Peyer's patch (tissue), 4 donors: ENCODE measurements at places on chromosomes 5 and 9. TPM values are rescaled to one million over a fixed set of nuclear protein-coding genes. Genes with fewer than 3 reads are reported as not detected.

- no peaks in the 10 kb centered on the region for H3K4me1 ChIP-seq
- H3K36me3 ChIP-seq: no peaks in the 10 kb centered on the region
- no peak overlapping the region for H3K4me3 ChIP-seq
Measured at GRCh38 chr5:5585751-5586341, 163.4 kb downstream of the ICE1 start.

Gene IGFBPL1
- total RNA-seq: 1.2 TPM

GRCh38 chr5:717143-717542 is 24.0 kb upstream of the TPPP start:
- H3K27me3 ChIP-seq: no peaks in the 10 kb centered on the region
- no peak overlapping the region for H3K27ac ChIP-seq
- no peak overlapping the region for H3K4me3 ChIP-seq
- no peaks in the 10 kb centered on the region for H3K36me3 ChIP-seq

Gene SPATA31C1
- total RNA-seq: not detected

Gene GKAP1
- 22.3 TPM for total RNA-seq

DNA sequence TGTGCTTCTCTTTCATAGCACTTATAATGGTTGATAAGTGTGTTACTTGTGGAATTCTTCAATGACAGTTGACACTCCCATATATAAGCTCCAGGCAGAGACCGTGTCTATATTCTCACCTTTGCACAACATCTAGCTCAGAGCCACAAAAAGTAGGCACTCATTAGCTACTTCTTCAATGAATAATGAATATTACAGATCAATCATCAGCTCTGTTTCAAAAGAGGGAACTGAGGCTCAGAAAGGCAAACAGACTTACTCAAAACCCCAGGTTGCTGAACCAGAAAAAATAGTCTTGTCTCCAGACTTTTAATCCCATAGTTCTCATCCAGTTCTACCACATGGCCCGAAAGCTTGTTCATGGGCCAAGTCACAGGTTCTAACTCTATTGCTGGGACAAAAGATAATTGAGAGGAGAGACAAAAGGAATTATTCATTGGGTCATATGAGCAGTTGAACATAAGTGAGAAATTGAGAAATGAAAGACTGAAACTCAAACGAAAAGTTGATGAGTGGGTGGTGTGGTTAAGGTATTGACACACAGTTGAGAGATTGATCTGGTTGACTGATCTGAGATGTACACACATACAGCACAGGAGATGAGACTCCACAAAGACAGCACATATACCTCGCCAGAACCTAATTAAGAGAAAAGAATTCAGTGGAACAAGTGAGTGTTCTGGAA is 381.6 kb downstream of the EFNA5 start:
- H3K4me3 ChIP-seq: no peak overlapping the region
- DNase-seq: no peak
- H3K4me1 ChIP-seq: no peaks in the 10 kb centered on the region
- no peaks in the 10 kb centered on the region for H3K27me3 ChIP-seq
- H3K36me3 ChIP-seq: no peaks in the 10 kb centered on the region
- no peak overlapping the region for H3K27ac ChIP-seq

DNA sequence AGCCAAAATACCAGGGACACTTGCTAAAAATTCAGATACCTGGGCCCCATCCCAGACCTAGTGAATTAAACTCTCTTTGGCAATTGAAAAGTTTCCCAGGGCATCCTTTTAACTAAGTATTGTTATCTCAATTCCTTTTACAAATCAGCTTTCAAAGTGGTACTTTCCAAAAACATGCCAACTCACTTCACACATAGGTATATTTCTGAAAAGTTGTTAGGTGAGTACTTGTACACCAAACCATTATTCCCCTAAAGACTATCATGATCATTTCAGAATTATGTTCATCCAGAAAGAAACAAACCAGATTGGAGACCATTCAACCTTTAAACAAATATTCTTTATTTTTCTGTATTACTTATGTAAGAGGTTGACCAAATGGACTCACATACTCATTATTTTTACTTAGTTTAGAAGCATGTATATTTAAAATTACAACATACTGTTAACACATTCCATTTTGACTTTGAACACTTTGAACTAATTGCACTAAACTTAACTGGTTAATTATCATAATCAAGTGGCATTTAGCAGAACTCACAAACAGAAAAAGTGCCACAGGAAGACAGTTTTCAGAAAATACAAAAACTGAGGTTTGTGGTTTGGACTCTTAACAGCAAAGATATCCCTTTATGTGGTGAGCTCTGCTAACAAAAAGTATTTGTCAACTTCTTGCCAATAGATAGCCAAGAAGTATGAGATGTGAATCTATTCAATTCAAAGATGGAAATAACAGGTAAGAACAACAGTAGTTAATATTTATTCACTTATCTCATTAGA is 40.7 kb downstream of the KIAA0825 start:
- H3K27me3 ChIP-seq: no peaks in the 10 kb centered on the region
- H3K4me1 ChIP-seq: no peaks in the 10 kb centered on the region
- no peaks in the 10 kb centered on the region for H3K36me3 ChIP-seq
- no peak for DNase-seq
- H3K4me3 ChIP-seq: no peak overlapping the region
- no peak overlapping the region for H3K27ac ChIP-seq

DNA sequence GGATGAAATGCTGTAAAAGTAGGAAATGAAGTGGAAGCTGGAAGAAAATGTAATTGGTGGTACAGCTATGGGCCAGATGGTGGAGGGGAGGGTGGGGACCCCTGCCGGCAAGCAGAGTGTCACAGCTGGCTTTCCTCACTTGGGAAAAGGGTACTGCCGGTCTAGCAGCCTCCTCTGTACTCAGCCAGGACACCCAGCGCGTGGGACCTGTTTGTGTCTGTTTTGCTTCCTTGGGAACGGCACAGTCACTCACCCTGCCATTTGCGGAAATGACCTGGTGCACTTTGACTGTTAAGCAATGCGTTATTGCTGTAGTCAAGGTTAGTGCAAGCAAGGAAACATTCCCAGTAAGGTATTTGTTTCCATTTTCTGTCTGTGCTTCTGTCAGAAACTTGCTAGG is 10.1 kb downstream of the TMEM252 start:
- H3K4me1 ChIP-seq: peaks cover 8% of the 10 kb centered on the region
- peak; percentile 86 for DNase-seq
- peak overlapping the region; percentile 73 for H3K27ac ChIP-seq
- no peaks in the 10 kb centered on the region for H3K36me3 ChIP-seq

GRCh38 chr5:162283609-162284008 is 216.0 kb downstream of the GABRG2 start:
- H3K27me3 ChIP-seq: no peaks in the 10 kb centered on the region
- no peaks in the 10 kb centered on the region for H3K4me1 ChIP-seq
- no peak overlapping the region for H3K27ac ChIP-seq
- no peak for DNase-seq
- no peak overlapping the region for H3K4me3 ChIP-seq

Gene ABO
- 197 TPM for total RNA-seq

Gene CENPK
- 7.9 TPM for total RNA-seq

DNA sequence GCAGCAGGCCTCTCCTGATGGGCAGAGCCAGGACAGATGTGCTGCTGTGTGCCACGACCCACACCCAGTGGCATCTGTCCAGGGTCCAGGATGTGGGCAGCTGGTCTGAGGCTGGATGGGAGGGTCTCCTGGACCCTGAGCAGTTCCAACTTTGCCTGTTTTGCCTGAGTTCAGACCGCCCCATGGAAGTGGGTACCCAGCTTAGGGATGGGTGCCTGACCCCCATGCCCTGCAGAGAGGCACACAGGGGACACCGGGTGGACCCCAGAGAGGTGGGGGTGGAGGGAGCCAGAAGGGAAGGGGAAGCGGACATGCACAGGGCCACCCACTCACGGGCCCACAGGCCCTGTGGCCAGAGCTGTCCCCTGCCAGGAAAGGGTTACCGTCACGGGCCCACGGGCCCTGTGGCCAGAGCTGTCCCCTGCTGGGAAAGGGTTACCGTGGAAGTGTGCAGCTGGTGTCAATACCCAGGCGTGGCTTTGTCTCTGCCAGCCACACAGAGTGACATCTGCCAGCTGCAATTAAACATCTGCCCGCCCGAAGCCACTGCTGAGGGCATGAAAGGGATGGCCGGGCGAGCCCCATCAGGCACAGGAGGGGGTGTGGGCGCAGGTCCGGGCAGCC is 50.0 kb downstream of the NACC2 start:
- H3K27me3 ChIP-seq: no peaks in the 10 kb centered on the region
- no peak overlapping the region for H3K4me3 ChIP-seq
- no peak overlapping the region for H3K27ac ChIP-seq
- DNase-seq: no peak
- no peaks in the 10 kb centered on the region for H3K36me3 ChIP-seq
- no peaks in the 10 kb centered on the region for H3K4me1 ChIP-seq

Gene ZFP37
- 0.53 TPM for total RNA-seq

- no peaks in the 10 kb centered on the region for H3K27me3 ChIP-seq
- H3K27ac ChIP-seq: no peak overlapping the region
Measured at GRCh38 chr9:121711281-121711680, 59.8 kb downstream of the DAB2IP start.

Gene ADRB2
- 0.53 TPM for total RNA-seq

Gene NUDT2
- total RNA-seq: 20.0 TPM

DNA sequence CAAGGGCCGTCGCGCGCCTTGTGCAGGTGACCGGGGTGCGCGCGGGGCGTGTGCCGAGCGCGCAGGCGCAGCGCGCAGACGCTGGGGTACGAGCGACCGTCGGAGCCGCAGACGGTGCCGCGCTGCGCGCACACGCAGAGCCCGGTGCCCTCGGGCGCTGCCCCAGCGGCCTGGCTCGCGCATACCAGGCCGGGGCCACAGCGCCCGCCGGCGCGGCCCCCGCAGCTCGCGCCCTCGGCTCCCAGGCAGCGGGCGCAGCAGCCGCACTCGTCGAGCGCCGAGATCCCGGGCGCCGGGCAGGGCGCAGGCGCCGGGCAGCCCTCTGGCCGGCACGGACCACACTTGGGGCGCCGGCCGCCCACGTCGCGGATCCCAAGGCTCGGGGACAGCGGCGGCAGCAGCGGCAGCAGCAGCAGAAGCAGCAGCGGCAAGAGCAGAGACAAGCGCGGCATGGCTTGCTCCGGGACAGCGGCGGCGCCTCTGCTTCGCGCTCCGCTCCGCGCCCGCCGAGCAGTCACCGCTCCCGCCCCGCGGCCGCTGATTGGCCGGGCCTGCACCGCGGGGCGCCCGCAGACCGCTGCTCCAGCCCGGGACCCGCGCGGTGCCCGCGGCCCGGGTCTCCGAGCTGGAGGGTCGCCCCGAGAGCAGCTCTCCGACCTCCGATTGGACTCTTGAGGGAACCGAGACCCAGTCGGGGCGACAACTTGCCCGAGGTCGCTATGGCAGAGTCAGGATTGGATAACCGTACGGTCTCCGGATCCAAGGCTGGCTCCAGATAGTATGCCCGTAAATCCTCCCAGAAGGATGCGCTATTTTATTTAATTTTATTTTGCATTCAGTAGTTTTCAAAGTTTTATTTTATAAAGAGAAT is at the start of gene IGFBPL1:
IGFBPL1 (minus strand) TSS at position 482 of the 871 bp plus-strand sequence; CDS start at position 452, 30 bp downstream.
- no peaks in the 10 kb centered on the region for H3K4me1 ChIP-seq
- no peak within 1 kb of the TSS for H3K4me3 ChIP-seq
- peaks cover 4% of the 10 kb centered on the region for H3K27me3 ChIP-seq
- H3K27ac ChIP-seq: no peak within 1 kb of the TSS
- H3K36me3 ChIP-seq: no peaks in the 10 kb centered on the region
- DNase-seq: no peak

DNA sequence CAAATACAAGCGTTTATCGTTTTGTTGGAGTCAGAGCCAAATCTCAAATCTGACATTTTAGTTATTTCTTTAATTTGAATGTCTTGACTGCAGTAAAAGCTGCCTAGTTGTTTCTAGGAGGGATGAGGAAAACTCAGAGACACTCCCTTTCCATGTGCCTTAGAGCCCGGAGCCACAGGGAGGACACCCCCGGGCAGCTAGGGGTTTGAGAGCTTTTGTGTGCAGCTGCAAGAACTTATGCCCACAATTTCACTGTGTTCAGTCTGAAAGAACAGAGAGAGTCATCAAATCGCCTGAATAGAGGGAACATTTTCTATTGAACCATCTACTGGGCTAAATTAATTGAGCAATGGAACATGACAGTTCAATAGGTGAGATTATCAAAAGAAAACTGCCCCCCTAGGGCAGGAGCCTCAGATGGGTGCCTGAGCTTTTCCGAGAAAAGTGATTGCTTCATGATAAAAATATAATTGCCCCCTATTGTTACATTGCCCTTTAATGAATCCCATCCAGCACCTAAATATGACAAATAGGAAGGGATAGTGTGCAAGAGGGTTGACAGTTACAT is 709.3 kb upstream of the RGMB start:
- no peak for DNase-seq
- no peaks in the 10 kb centered on the region for H3K27me3 ChIP-seq
- H3K4me3 ChIP-seq: no peak overlapping the region

Gene IQGAP2
- 86.5 TPM for total RNA-seq

Gene ADGRD2
- not detected for total RNA-seq

DNA sequence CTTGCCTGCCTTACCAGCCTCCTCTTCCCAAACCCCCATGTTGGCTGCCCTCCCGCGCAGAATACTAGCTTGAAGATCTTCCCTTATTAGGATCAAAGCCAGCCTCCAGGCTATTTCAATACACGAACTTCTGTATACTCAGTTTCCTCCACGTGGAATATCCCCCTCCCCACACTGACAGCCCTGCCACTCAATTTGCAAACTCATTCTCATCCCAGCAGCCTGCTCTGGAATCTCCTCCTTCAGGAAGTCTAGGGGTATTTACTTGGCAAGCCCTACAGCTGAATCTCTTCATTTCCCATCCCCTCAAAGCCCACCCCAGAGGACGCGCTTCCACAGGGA is 157.0 kb upstream of the SMIM23 start:
- DNase-seq: no peak
- no peaks in the 10 kb centered on the region for H3K27me3 ChIP-seq
- H3K4me1 ChIP-seq: no peaks in the 10 kb centered on the region
- no peak overlapping the region for H3K27ac ChIP-seq

- H3K27ac ChIP-seq: no peak overlapping the region
- no peak overlapping the region for H3K4me3 ChIP-seq
Measured at GRCh38 chr9:114059047-114059803, 18.9 kb downstream of the AMBP start.

DNA sequence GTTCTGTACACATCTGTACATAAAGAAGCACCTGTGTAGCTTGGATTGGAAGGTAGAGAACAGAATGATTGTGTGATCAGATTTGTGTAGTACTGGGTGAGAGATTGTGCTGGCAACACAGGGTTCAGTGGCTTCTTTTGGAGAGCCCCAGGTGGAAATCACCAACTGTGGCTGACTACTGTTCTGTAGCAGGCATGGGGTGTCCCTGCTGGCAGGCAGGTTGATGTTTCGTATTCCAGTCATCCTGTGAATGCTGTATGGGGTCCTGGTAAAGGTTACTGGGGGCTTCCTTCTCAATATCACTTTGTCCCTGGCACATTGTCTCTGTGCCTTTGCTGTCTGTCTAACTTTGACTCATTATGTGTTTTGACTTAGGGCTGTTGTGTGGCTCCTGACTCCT is 5.3 kb downstream of the ASPN start:
- DNase-seq: no peak
- no peak overlapping the region for H3K4me3 ChIP-seq
- H3K27ac ChIP-seq: no peak overlapping the region
- no peaks in the 10 kb centered on the region for H3K4me1 ChIP-seq

GRCh38 chr5:56072863-56073766 is 78.4 kb upstream of the IL6ST start:
- H3K4me1 ChIP-seq: no peaks in the 10 kb centered on the region
- no peak for DNase-seq
- H3K27me3 ChIP-seq: no peaks in the 10 kb centered on the region
- no peaks in the 10 kb centered on the region for H3K36me3 ChIP-seq
- H3K4me3 ChIP-seq: no peak overlapping the region
- H3K27ac ChIP-seq: no peak overlapping the region

- H3K4me3 ChIP-seq: no peak overlapping the region
Measured at GRCh38 chr9:129944506-129945116, 98.4 kb downstream of the FNBP1 start.
